NCI-H1417 treated with DMSO at 0.1 percent for 48 hours (cell line): ENCODE measurements at places on chromosomes 6 and 20.

DNA sequence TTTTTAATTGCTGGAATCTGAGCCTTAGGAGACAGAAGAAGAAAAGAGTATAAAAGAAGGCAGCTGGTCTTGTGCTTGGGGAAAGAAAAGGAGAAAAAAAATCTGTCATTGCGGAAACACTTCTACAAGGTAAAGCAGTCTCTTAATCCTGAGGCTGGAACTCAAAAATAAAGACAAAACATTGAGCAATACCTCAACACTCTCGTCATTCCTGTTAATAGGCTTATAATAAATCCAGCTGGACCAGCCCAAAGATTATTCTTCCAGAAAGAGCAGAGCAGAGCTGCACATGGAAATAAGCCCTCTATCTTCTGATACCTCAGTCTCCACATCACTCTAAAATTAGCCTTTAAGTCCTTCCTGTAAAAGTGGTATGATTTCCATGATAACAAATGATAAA is 62.0 kb upstream of the HIVEP1 start:
- DNase-seq = no peak

- no peak for DNase-seq
Observed at GRCh38 chr6:164693944-164694343, 615.5 kb downstream of the C6orf118 start.

DNA sequence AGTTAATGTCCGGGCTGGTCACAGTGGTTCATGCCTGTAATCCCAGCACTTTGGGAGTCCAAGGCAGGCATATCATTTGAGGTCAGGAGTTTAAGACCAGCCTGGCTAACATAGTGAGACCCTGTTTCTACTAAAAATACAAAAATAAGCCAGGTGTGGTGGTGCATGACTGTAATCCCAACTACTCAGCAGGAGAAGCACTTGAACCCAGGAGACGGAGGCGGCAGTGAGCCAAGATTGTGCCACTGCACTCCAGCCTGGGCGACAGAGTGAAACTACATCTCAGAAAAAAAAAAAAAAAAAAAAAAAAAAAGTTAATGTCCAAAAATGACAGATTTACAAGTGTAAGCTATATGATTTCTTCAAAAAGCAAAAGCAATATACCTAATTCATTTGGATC is 124.9 kb downstream of the CCDC170 start:
- DNase-seq = no peak

DNA sequence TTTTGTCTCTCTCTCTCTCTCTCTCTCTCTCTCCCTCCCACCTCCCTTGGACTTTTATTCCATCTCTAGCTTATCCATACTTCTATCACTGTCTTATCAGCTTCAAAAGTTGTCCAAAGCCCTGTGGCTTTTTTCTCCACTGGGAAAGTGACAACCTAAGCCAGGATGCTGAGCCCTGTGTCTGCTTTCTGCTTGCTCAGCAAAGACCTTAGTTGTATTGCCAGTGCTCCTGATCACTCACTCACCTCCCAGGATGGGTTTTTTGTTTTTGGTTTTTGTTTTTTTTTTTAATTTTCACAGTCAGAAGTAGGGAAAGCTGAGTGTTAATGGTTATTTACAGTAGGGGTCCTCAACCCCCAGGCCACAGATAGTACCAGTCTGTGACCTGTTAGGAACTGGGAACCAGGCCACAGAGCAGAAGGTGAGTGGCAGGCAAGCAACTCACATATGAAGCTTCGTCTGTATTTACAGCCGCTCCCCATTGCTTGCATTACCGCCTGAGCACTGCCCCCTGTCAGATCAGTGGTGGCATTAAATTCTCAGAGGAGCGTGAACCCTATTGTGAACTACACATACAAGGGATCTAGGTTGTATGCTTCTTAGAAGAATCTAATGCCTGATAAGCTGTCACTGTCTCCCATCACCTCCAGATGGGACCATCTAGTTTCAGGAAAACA is 125.0 kb upstream of the ID4 start:
- no peak for DNase-seq

DNA sequence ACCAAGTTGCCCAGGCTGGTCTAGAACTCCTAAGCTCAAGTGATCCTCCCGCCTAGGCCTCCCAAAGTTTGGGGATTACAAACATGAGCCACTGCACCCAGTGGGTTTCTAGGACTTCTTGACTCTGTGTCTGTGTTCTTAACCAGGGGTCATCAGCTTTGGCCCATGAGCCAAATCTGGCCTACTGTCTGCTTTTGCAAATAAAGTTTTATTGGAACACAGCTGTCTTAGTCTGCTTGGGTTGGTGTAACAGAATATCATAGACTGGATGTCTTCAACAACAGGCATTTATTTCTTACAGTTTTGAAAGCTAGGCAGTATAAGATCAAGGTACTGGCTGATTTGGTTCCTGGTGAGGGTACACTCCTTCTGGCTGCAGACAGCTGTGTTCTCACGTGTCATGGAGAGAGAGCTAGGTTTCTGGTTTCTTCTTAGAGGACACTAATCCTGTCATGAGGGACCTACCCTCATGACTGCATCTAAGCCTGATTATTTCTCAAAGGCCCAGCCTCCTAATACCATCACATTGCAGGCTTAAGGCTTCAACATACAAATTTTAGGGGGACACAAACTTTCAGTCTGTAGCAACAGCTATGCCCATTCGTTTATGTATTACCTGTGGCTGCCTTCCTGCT is 23.3 kb downstream of the ARFGEF2 start:
- DNase-seq = no peak

DNA sequence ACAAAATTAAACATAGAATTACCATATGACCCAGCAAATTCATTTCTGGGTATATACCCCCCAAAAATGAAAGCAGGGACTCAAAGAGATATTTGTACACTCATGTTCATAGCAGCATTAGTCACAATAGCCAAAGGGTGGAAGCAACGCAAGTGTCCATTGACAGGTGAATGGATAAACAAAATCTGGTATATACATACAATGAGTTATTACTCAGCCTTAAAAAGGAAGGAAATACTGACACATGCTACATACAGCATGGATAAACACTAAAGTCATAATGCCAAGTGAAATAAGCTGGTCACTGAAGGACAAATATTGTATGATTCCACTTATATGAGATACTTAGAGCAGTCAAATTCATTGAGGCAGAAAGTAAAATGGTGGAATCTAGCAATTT is 5.3 kb upstream of the STX11 start:
- DNase-seq = no peak

- no peak for DNase-seq
Observed at GRCh38 chr20:24543168-24543567, 73.7 kb downstream of the SYNDIG1 start.

GRCh38 chr6:144741659-144742058 is 456.5 kb downstream of the UTRN start:
- DNase-seq = no peak

DNA sequence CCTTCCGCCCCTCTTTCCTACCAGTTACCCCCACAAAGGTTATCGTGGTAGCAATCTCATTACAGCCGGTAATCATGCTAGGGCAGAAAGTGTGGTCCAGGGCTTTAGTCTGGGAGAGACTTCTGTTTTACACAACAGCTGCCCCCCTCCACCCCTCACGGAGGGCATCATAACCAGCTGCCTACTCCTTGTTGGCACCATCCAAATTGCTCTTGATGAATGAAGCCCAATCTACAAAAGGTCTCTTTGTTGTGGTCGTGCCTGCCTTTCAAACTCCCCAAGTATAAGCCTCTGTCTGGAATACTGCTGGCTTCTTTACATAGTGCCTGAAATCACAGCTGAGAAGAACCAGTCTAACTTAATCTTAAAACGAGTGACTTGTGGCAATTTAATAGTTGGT is 157.9 kb downstream of the INSM1 start:
- DNase-seq = no peak

- no peak for DNase-seq
Observed at GRCh38 chr6:3415082-3415453, 41.8 kb downstream of the SLC22A23 start.

GRCh38 chr6:56088641-56089040 is 158.7 kb downstream of the COL21A1 start:
- no peak for DNase-seq

DNA sequence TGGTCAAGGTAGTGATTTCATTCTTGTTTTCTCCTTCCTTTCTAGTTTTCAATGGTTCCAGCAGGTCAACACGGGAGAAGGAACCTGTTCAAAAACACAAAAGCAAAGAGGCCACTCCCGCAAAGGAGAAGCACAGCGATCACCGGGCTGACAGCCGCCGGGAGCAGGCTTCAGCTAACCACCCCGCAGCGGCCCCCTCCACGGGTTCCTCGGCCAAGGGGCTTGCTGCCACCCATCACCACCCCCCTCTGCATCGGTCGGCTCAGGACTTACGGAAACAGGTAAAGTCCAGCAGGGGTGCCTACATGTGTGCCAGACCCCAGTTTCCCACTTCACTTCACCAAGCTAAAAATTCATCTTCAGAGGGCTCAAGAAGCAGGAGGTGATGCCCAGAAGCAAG is 175.6 kb downstream of the DTNBP1 start:
- DNase-seq = no peak

- DNase-seq = no peak
Observed at GRCh38 chr20:29086938-29087337, 2170.5 kb upstream of the DEFB115 start.

DNA sequence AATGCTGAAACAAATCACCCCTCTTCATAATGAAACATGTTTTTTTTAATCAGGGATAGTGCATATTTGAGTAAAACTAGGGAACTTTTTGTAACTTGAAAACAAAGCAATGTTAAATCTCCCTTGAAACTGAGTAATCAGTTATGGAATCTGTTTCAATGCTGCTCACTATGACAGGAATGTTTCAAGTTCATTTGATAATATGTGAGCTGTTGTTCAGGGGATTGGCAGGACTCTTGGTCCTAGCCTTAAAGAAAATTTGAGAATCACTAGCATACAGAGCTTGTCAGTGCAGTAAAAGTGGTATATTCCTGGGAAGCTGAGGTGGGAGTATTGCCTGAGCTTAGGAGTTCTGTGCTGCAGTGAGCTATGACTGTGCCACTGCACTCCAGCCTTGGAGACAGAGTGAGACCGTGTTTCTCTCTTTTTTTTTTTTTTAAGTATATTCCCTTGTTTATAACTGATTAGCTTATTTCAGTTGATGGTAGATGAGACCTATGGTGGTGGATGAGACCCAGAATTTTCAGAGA is 21.6 kb upstream of the CALHM6 start:
- DNase-seq = no peak

DNA sequence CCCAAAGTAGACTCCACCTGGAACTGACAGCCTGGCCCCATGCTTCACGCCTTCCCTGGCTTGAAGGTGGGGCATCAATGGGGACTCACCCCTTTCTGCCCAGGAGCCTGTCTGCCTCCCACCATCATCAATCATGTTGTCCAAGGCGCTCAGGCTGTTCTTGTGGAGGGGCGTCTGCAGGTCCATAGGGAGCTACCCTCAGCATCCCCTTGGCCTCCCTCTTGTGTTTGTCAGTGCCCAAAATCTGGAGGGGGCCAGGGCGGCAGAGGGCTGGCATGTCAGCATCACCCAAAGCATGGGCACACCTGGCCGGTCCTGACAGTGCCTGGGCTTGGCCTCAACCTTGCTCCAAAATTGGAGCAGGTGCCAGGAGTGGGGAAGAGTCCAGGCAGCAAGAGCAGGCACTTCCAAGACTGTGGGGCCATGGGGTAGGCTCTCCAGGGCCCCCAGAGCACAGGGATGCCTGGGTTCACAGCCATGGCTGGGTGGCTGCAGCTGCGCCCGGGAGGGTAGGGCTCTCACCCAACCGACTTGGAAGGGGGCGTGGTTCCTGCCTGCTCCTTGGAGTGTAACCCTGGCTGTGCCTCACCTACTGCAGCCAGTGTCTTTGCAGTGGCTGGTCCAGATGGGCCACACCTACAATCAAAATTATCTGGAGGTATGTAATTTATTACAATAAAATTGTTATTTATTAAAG is 903.4 kb downstream of the EYS start:
- no peak for DNase-seq

GRCh38 chr20:46269372-46269771 is 38.9 kb downstream of the CDH22 start:
- no peak for DNase-seq

DNA sequence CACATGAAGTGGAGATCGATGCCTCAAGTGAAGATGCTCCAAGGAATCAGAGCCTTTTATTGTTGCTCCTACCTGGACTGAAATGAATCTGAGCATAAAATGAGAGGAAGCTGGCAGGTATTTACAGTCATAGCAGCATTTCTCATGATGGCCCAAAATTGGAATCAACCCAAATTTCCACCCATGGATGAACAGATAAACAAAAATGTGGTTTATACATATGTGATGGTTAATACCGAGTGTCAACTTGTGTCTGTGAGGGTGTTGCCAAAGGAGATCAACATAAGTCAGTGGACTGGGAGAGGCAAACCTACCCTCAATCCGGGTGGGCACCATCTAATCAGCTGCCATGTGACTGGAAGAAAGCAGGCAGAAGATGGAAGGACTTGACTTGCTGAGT is 178.2 kb downstream of the PTPRT start:
- DNase-seq = no peak

DNA sequence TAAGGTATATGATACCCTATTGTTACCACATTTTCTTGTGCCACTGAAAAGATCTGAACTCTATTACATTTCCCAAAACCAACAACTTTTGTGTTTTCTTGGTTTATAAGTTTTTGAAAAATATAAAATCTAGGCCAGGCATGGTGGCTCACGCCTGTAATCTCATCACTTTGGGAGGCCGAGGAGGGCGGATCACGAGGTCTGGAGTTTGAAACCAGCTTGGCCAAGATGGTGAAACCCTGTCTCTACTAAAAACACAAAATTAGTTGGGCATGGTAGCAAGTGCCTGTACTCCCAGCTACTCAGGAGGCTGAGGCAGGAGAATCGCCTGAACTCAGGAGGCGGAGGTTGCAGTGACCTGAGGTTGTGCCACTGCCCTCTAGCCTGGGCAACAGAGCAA is 34.3 kb downstream of the SAMHD1 start:
- no peak for DNase-seq

DNA sequence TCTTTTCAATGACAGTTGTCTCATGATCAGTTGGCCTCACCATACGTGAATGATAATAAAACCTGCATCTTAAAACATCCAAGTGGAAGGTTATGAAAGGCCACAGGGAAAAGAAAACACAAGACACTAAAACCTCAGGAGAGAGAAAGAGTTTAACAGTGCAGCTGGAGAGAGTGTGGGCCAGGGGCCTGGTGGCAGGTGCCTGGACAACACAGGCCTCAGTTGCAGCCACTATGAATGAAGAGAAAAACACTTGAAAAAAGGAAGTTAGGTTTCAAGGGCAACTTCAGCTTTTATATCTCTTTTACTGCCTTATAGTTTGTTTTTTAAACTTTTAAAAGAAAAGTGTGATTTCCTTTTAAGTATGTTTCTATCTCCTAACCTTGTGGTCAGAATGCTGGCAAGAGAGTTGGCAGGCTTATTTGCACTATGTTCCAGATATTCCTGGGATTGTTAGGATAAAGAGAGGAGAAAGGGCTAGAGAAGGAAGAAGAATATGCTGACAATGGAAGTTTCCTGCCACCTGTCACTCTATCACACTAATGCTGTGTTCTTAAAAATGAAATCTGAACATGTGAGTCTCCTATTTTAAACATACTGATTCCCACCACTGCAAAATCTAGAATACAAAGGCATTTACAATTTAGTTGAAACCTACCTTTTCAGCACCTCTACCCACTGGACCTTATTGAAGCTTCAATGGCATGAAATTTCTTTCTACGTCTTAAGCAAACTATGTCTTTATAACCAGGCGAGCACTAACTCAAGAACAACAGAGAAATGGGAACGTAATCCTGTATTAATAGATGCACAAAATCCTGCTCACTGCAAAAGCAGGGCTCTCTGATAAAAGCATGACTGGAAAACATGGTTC is 222.4 kb downstream of the CD83 start:
- DNase-seq = no peak
